Kidney capillary endothelial cell (primary cell): ENCODE measurements at places on chromosomes 16 and 17.

DNA sequence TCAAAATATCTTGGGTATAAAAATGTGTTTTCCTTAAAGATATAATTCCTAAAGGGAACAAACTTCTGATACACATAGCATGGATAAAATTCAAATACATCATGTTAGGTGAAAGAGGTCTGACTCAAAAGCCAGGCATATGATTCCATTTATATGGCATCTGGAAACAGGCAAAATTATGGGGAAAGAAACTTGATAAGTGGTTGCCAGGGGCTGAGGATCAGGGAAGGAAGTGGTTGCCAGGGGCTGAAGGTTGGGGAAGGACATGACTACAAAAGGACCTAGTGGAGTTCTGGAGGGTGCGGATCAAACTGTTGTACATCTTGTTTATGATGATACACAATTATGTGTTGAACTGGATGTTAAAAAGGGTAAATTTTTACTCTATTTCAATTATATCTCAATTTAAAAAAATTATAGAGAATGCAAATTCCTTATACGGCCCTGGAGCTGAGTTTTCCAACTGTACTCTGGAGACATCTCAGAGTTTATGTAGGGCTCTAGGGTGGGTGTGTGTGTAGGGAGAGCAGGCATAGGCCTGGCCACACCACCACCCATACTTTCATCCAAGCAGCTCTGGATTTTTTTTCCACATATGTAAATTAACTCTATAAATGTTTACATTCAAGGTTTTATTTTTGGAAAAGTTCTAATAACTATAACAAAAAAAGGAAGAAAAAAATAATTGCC lies 55.0 kb downstream of the AMFR start:
- no peak for DNase-seq

- DNase-seq = no peak
Observed at GRCh38 chr16:67884-68789, 4.3 kb downstream of the RHBDF1 start.

DNA sequence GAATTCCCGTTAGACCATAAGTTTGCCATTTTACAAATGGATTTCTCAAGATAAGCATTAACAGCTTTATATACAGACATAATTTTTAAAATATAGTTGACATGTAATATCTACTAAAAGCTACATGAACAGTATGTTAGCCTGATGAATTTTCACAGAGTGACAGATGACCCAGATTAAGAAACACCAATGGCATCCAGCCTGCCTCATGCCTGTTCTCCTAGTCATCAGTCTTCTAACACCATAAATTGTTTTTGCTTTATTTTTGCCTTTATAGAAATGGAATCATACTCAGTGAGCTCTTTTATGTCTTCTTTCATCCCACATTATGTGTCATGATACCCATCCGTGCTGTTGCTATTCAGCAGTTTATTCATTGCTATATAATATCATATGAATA lies 80.0 kb downstream of the ATF7IP2 start:
- DNase-seq = no peak

GRCh38 chr16:68665501-68665900 lies 20.4 kb downstream of the CDH3 start:
- no peak for DNase-seq

DNA sequence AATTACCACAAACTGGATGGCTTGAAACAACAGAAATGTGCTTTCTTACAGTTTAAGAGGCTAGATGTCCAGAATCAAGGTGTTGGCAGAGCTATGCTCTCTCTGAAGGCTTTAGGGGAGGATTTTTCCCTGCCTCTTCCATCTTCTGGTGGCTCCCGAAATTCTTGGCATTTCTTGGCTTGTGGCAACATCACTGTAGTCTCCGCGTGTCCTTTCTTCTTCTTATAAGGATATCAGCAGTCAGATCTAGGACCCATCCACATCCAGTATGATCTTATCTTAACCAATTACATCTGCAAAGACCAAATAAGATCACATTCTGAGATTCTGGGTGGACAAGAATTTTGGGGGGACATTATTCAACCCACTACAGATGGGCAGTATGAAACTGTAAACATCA lies 119.2 kb upstream of the PMFBP1 start:
- no peak for DNase-seq

DNA sequence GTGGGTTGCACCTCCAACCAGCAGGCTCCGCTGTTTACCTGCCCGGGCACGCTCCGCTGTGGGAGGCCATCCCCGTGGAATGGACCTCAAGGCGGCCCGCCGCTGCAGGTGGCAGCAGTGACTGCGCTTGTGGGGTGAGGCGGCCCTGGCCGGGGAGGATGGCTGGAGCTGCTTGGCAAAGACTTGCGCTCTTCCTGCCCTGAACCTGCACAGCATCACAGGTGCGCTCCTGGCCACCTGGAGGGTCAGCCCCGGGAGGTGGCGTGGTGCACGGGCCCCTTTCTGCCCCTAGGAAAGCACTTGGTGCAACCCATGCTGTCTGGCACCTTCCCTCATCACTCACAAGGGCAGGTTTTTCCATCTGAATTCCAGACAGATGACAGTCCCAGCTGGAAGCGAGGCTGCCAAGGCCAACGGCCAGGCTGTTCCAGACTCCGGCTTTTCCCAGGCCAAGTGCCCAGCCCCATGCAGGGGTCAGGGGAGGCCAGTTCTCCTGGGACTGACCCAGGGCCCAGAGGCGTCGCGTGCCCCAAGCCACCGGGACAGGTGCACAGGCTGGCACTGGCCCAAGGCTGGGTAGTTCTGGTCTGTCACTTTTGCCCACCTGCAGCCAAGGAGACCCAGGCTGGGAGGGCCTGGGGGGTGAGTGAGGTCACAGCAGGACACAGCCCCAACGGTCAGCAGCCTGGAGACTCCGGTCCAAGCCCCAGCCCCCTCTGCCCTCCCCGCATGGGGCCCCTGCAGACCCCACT lies 13.3 kb downstream of the UTS2R start:
- DNase-seq = no peak

DNA sequence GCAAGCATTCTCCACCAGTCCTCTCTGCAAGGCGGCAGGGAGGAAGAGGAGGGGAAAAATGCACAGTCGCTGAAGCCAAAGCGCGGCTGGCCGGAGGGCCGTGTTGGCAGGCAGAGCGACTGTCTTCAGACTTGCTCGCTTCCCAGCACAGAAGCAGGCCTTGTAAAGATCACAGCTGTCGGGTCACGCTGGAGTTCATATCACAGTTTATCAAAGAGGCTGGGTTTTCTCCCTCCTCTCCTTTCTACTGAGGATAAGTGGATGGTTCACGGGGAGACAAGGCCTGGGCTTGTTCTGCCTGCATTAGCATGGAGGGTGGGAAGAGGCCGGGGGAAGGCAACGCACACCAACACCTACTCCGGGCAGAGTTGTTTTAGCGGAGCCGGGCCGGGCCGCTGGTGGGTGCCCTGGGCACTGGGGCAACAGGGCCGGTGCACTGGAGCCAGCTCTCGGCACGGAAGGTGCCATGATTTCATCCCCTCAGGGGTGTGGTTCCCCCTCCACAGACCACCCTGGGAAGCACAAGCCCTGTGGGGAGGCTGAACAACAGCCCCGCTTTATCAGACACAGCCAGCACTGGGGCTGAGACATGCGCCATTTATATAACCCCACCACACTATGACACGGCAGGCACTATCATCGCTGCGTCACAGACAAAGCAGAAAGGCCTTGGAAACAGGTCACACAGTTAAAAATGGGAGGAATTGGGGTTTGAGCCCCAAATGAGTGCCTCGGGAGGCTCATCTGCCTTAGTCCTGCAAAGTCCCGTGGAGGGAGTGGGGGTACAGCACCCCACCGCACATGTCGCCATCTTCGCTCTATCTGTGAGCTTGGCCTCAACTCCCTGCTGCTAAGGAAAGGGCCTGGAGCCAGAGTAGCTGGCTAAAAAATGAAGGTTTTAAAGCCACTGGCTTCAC lies 40.3 kb upstream of the MTSS2 start:
- DNase-seq = no peak

DNA sequence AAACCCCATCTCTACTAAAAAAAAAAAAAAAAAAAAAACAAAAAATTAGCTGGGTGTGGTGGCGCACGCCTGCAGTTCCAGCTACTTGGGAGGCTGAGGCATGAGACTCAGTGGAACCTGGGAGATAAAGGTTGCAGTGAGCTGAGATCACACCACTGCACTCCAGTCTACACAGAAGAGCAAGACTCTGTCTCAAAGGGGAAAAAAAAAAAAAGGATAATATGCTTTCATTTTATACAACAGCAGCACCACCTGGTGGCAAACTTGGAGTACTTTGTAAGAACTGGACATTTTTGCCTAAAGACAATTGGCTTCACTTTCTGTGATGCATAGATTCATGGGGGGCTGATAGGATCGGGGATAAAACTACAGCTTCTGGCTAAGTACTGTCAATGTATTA lies 8.5 kb downstream of the CHTF8 start:
- DNase-seq = no peak

- DNase-seq = peak; percentile 50
Observed at GRCh38 chr17:74512624-74513091, 18.6 kb downstream of the CD300LB start.

- no peak for DNase-seq
Observed at GRCh38 chr17:49738456-49739163, 25.3 kb downstream of the FAM117A start.

DNA sequence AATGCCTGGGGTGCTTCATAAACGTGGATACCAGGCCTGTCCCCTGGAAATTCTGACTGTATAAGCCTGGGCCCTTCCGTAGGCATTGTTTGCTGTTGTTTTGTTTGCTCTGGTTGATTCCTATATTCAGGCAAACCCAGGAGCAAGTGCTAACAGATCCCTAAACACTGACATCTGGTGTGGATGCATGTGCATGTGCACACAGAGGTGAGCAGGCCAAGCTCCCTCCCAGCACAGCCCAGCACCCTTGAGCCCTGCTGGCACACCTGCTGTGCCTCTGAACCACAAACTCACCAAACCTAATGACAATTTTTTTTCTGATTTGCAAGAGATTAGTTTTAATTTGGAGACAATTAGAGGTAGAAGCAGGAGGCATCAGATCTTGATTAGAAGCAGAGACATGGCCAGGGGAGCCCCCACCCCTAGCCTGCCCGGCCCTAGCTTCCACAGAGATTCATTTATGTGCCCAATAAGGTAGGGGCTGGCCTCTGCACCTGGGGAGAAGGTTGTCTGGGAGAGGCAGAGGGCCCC lies 40.4 kb downstream of the TMEM132E start:
- no peak for DNase-seq

GRCh38 chr16:75322740-75323139 lies 71.3 kb upstream of the BCAR1 start:
- peak; percentile 52 for DNase-seq

DNA sequence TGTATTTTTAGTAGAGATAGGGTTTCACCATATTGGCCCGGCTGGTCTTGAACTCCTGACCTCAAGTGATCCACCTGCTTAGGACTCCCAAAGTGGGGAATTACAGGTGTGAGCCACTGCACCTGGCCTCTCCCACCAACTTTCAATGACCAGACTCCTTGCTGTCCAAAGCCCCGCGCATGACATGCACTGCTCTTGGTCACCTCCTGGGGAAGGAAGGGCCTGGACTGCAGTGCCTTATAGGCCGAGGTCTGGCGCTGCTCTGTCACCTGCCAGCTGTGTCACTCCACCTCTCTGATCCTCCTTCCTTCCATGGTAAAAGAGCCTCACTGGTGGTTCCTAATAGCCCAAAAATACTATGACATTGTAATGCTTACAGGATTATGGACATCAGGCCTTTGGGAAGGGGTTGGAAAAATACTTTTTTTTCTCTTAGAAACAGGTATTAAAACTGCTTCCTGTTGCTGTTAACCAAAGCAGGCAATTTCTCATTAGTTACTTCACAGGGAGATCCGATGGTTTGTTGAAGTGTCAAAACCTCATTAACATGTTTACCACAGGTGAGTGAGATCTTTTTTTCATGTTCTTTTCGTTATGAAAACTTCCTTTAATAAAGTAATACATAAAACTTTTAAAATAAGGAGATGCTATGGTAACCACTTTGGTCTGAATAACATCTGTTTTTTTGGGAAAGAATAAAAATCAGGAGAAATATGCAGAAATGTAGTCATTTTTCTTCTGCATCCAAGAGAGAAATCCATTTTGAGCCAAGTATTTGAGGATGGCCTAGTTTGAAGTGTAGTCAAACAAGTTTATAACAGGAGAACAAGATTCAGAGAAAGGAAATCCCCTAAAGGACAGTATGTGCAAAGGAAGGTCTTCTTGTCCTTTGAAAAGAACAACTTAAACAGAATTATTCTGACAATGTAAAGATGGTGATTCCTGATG lies 35.5 kb downstream of the GRB7 start:
- DNase-seq = no peak

- DNase-seq = no peak
Observed at GRCh38 chr17:44610871-44611270, 45.4 kb upstream of the MEIOC start.

DNA sequence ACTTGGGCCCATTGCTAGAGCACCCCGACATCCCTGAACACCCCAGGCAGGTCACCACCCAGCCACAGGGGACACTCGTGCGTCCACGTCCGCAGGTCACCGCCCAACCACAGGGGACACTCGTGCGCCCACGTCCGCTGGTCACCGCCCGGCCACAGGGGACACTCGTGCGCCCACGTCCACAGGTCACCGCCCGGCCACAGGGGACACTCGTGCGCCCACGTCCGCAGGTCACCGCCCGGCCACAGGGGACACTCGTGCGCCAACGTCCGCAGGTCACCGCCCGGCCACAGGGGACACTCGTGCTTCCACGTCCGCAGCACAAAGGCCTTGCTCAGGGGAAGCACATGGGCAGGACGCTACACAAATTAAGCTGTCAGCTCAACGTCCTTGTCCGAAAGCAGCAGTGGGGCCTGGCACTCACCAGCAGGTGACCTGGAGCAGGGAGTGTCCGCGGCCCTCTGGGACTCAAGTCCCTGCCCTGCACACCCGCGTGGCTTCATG lies 17.7 kb downstream of the GALNS start:
- no peak for DNase-seq

- DNase-seq = peak; percentile 45
Observed at GRCh38 chr16:60181536-60181935, 1447.4 kb upstream of the GOT2 start.

GRCh38 chr17:39564211-39564848 lies 43.4 kb downstream of the NEUROD2 start:
- no peak for DNase-seq

- DNase-seq = no peak
Observed at GRCh38 chr17:44604768-44605485, 47.6 kb downstream of the FZD2 start.

DNA sequence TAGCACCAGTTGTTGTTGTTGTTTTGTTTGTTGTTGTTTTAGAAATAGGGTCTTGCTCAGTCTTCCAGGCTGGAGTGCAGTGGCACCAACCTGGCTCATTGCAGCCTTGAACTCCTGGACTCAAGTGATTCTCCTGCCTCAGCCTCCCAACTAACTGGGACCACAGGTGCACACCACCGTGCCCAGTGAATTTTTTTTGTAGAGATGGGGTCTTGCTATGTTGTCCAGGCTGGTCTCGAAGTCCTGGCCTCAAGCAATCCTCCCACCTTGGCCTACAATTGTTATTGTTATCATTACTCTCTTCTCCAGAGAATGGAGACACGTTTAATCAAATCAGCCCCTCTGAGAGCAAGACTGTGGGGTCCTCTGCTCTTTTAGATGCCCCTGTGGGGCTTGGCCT lies 42.7 kb upstream of the EMP2 start:
- DNase-seq = no peak

GRCh38 chr17:81020767-81021497 lies 14.0 kb upstream of the BAIAP2 start:
- DNase-seq = peak; percentile 84

GRCh38 chr16:22813223-22813947 lies 577 bp upstream of the HS3ST2 start:
- DNase-seq = peak; percentile 39
